Foreskin keratinocyte (primary cell): ENCODE measurements at places on chromosomes 6 and 20.
A peak's percentile ranks its signal among the peaks of the same experiment; 100 is the strongest.

DNA sequence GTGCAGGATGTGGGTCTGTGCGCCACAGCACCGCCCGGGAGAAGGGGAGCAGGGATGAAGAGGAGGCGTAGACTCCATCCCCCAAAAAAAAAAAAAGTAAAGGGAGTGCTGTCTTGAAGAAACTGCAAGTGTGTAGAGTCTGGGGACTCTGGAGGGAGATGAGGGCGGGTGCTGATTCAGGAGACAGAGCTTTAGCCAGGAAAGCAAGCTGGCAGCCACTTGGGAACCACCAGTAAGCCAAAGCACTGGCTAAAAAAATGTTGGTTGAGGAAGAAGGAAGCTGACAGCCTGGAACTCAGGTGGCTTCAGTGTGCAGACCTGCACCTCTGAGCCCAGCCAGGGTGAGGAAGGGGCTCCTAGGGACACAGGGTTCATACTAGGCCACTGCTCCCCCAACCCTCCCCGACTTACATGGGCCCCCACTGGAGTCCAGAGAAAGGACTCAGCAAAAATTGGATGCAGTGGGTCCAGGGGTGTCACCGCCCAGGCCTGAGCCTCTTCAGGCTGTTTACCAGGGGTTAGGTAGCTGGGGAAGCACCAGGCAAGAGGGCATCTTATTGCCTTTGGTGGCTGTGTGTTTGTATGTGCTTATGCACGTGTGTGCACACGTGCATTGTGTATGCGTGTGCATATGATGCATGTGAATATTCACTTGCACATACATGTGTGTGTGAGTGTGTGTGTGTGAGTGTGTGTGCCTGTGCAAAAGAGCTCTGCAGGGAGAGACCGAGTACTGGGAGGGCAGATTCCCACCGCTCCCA, 153.5 kb upstream of the MLN start:
- DNase-seq: no peak

DNA sequence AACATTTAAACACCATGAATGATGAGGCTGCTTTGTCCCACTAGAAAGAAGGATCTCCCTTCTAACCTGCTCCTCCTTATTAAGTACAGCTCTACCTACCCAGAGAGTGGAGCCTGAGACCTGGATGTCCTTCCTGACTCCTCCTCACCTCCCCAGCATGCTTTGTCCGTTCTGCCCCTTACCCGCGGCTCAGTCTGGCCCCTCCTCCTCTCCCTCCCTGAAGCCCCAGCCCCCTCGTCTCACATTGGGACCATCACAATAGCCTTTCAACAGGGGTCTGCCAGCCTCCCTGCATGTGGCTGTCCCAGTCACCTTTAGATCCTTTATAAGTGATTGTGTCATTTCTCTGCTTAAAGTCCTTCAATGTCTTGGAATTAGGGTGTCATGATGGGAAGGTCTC, 72.5 kb downstream of the DZANK1 start:
- no peak for DNase-seq

- DNase-seq: peak; percentile 22
Observed at GRCh38 chr20:44209686-44210405, 725 bp downstream of the OSER1 start.

- DNase-seq: no peak
Observed at GRCh38 chr6:79894939-79895338, 52.4 kb downstream of the ELOVL4 start.

GRCh38 chr6:87756858-87757257, 54.8 kb upstream of the AKIRIN2 start:
- peak; percentile 62 for DNase-seq

DNA sequence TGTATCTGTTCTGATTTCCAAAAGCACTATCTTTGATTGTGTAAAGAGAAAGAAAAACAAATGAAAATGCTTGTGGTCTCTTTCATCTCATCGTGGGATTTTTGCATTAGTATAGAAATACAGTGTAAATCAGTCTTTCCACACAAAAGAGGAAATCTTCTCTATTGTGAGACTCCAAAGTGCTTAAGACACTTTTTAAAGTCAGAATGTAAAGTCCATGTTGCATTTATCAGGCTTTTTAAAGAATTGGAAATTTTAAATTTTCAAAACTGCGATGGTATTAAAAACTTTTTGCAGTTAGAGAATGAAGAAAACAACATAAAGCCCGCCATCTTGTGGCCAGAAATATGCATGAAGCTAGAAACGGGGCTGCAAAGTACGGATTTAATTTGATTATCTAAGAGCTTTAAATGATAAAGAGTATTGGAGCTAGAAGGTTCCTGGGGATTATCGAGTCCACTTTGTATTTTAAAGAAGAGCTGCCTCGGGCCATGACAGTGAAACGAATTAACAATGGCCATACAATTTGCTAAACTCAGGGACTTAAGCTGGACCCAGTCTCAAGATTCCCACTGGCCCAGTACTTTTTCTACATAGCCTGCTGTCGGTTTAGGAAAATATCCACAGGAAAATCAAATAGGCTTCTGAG, 339.6 kb downstream of the ARHGAP18 start:
- DNase-seq: no peak

DNA sequence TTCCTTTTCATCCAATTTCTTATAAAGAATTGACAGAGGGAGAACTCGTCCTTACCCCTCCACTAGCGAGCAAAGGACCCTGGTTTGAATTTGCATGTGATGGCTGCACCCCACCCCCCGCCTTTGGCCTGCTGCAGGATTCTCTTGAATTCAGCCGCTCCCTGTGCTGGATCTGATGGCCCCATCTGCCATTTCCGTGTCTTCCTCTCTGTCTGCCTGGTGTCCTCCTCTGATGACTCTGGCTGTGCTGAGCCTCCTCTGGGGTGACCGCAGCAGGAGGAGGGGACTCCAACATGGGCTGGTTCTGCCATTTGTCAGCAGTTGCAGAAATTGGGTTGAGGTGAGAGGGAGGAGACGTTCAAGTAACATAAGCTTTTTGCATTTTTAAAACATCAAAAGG, 188.8 kb downstream of the DLL1 start:
- no peak for DNase-seq
